Activated T-cell treated with anti-CD3 and anti-CD28 coated beads for 24 hours (primary cell): ENCODE measurements at places on chromosomes 5 and 9.

DNA sequence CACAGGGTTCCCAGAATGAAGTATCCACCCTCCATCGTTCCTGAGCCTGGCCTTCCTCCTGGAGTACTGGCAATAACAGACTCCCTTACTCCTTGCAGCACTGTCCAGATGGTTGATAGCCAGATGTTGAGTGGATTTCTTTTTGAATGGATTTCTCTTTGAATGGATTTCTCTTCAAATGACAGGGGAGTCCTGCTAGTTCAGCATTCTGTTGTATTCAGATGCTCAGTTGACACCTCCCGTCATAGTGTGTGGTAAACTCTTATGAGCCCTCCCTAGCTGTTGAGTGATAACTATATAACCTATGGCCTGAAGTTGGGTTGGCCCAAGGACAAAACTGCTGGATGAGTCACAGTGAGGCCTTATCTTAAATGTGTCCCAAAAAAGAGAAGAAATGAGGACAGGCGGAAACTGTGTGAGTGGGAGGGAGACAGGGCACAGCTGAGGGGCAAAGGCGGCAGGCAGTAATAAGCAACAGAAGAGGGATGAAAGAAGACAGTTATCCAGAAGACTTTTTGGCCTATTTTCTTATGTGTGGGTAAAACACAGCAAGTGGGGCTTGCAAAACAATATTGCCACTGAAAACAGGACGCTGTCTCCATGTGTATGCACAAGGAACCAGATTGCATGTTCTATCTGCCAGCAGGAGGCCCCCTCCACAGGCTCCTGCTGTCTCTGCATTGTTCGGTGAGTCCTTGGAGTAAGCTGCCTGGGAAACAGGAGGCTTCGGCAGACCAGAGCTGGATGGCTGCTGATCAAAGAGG, 209.5 kb upstream of the S1PR3 start:
- no peak for DNase-seq

GRCh38 chr9:109916316-109916715, 136.3 kb downstream of the PALM2AKAP2 start:
- DNase-seq, result no peak

DNA sequence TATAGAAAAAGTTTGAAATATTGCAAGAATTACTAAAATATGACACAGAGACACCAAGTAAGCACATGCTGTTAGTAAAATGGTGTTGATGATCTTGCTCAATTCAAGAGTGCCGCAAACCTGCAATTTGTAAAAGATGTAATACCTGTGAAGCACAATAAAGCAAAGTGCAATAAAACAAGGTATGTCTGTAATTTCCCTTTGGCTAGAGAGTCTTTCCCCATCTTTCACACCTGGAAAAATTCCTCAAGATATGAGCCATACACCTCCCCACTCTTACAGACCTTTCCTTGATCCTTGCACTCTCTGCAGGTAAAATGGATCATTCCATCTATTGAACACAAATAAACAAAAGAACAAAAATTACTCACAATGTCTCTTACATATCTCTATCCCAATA, 597.8 kb downstream of the EFNA5 start:
- no peak for DNase-seq

- no peak for DNase-seq
Measured at GRCh38 chr9:114555696-114556095, 31.9 kb upstream of the ATP6V1G1 start.

DNA sequence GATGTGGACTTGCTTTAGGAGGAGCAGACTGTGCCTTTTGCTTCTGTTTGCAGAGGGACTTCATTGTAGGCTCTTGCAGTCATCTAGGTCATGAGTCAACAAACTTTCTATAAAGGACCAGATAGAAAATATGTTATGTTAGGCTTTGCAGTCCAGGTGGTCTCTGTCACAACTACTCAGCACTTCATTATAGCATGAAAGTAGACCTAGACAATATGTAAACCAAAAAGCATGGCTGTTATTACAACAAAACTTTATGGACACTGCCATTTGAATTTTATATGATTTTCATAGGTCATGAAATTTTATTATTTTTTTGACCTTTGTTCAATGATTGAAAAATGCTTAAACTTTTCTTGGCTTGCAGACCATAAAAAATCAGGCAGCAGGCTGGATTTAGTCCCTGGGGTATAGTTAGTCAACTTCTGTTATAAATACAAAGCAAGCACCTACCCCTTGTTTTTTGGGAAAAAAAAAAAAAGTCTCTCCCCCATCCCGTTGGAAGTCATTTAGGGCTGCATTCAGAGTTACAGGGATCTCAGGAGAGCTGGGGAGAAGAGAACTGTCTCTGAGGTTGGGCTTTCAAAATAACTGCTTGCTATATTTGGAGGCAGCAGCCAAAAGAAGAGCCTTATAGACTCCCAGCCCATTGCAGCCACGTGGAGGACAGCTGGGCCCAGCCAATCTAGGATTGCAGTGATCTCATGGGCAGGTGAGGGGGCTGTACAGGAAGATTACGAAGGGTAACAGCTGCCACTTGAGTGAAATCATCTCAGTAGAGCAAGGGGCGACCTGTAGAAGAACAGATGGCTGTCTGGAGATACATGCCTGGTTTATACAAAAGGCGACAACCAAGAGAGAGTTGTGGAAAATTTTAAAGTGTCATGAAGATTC, 136.6 kb upstream of the TNC start:
- no peak for DNase-seq

DNA sequence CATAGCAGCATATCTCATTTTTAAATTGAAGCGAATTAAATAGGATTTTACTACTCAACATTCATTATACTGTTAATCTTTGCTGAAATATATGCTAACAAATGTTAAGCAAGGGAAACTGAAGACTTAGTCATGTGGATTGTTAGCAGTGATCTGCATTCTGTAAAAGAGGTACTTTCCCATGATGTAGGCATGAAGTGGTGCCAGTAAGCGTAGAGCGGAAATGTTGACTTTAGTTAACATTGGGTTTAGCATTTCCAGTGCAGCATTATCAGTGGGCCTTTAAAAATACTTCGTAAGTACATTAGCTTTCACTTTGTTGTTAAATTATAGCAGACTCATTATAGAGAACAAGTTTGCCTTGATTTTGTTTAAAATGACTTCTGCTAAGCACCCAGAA, 130.3 kb downstream of the CDC42SE2 start:
- no peak for DNase-seq

- DNase-seq, result no peak
Measured at GRCh38 chr9:70635790-70636189, 221.3 kb upstream of the KLF9 start.

DNA sequence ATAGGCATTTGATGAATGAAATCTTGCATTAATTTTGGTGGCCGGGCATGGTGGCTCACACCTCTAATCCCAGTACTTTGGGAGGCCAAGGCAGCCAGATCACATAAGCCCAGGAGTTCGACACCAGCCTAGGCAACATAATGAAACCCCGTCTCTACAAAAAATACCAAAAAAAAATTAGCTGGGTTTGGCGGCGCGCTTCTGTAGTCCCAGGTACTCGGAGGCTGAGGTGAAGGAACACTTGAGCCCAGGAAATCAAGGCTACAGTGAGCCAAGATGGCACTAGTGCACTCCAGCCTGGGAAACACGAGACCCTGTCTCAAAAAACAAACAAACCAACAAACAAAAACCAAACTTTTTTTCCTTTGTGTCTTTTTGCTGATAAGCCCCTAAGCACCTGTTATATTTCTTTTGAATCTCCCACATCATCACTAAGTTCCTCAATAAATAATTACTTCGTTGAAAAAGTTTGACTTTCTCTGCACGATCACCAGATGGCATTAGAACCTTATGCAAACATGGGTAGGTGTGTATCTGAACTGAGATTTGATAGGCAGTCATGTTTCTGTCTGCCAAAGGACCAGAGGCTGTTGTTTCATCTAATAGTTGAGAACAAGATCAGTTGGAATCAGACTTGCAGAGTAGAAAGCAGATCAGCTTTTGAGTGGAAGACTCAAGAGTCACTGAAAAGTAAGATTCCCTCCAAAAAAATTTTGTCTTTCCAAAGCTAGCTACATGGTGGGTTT, 5.5 kb upstream of the MATR3 start:
- no peak for DNase-seq

GRCh38 chr5:35477321-35477720, 140.3 kb upstream of the SPEF2 start:
- DNase-seq, result no peak

DNA sequence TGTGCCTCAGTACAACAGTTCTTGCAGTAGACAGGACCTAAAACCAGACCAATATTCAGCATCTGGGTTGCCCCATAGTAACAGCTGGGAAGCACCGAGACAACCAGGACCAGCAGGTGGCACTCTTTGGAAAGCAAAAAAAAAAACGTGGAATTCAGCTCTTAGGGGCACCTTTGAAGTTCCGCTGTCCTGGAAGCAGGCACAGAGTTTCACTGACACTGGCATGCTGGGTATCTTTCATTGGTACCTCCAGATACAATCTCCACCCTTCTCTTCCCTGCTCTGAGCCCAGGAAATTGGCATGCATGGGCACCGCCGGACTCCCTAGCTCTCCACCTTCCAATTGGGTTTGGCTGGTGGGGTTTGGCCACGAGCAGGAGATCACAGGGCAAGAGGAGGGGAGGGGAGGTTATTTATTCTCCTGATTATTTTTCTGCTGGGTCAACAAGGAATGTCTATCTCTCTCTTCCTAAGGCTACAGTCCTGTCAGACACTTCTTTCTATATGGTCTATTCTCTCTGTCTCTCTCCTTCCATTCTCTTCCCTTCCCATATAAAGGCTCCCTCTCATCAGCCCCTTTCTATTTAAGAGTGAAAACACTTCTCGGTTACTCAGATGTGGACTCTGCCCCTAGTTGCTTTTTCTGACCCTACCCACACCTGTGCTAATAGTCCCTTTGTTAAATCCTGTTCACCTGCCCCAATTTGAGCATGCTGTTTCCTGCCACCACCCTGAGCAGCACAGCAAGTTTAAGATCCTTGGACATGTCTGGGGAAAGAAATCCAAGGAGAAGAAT, 1.9 kb upstream of the IDNK start:
- DNase-seq, result no peak

- DNase-seq, result no peak
Measured at GRCh38 chr9:118686959-118687358, 682.3 kb downstream of the BRINP1 start.

- no peak for DNase-seq
Measured at GRCh38 chr9:18826248-18826647, 206.8 kb downstream of the SAXO1 start.

GRCh38 chr5:173329491-173330337, 1.5 kb upstream of the STC2 start:
- DNase-seq, result no peak

GRCh38 chr5:31753700-31754357, 114.9 kb downstream of the PDZD2 start:
- no peak for DNase-seq

GRCh38 chr9:126173401-126173800, 153.2 kb upstream of the MVB12B start:
- no peak for DNase-seq

GRCh38 chr9:111873901-111874300, 22.7 kb upstream of the UGCG start:
- no peak for DNase-seq

- no peak for DNase-seq
Measured at GRCh38 chr5:74325866-74326265, 314.7 kb downstream of the ENC1 start.

GRCh38 chr5:96177303-96177869, 215.7 kb upstream of the ELL2 start:
- DNase-seq, result no peak

GRCh38 chr5:13809921-13810320, 134.6 kb downstream of the DNAH5 start:
- no peak for DNase-seq

- no peak for DNase-seq
Measured at GRCh38 chr9:105681724-105682123, 12.6 kb upstream of the TMEM38B start.

DNA sequence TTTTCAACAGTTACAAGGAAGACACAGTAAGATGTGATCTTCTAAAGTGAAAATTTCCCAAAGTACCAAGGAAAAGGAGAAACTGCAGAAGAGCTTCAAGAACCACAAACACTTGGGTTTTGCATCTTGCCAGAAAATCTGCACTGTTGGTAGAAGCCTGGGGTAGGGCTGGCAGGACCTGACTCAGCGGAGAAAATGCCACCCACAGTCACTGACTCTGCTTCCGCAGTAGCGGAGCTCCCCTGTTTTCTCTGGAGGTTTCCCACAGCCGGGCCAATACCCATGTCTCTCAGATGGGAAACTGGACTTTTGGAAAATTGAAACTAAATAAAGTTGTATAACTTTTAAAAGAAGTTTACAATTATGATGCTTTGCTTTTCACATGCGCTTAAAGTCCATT, 104.2 kb downstream of the MEF2C start:
- no peak for DNase-seq

- no peak for DNase-seq
Measured at GRCh38 chr5:106578736-106579135, 1092.0 kb downstream of the EFNA5 start.
